ENCODE measurements at places on chromosomes 3 and 15.

DNA sequence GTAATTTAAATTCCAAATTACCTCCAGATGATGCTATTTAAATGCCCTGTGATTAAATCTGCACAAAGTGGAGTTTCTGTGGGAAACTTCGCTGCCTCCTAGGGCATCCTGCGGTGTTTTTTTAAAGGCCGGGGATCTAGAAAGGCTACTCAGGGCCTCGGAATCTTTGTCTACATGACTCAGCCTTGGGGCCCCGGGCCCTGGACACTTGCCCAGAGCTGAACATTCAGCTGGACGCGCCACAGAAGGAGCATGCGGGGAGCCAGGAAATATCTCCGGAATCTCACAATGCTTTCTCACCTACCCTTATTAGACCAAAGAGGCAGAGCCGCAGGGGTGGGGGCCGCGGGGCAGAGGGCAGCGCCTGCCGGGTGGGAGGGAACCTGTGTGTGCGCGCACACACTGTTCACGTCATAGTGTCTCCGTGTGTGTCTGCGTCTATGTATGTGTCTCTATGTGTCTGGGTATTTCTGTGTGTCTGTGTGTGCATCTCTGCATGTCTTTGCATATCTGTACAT is 145.5 kb upstream of the TPM1 start:
- DNase-seq: peak; percentile 100

DNA sequence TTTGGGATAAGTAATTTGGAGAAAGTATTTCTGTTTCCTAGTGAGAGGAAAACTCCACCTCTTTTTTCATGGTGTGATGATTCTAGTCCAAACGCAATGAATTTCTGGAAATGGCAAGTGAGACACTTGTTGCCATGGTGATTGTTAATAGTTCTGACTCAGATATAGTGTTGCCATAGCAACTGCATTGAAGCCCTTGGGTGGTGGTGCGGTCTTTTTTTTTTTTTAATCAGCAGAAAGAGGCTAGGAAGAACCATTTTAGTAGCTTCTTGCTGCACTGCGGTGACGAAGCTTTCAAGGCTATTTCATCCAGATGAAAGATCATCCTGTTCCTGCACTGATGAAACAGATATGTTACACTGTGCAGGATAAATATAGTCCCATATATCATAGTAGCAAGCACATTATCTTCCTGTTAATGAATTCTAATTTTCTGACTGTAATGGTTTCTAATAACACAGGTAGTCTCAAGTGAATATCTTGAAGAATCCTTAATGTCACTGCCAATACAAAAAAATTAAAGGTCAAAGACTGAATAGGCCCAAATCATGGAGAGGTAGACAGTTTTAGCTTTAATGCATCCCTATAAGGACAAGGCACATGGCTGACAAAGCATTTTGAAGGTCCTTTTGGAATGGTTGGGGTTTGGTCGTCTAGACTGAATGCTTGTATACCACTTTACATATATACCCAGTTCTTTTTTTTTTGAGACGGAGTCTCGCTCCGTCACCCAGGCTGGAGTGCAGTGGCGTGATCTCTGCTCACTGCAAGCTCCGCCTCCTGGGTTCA is 125.1 kb upstream of the ZBTB20 start:
- peak; percentile 97 for DNase-seq

- no peak for DNase-seq
Measured at GRCh38 chr3:128205558-128206145, 52.4 kb downstream of the EEFSEC start.

DNA sequence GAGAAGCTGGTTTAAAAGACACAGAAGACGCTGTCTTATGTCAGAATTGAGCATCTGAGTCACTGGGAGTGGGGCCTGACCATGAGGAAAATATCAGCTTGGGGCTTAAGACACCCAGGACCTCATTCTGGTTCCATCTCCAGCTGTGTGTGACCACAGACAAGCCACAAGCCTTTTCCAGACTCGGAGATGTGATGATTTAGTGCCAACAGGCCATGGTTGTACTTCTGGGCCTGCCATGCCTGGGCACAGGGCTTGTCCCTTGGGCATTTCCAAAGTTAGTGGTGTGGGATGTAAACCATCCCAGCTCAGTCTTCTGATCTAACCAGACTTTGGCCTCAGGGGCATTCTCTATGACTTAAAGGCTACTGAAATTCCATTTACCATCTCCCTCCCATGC is 269.8 kb downstream of the RYR3 start:
- DNase-seq: peak; percentile 7

DNA sequence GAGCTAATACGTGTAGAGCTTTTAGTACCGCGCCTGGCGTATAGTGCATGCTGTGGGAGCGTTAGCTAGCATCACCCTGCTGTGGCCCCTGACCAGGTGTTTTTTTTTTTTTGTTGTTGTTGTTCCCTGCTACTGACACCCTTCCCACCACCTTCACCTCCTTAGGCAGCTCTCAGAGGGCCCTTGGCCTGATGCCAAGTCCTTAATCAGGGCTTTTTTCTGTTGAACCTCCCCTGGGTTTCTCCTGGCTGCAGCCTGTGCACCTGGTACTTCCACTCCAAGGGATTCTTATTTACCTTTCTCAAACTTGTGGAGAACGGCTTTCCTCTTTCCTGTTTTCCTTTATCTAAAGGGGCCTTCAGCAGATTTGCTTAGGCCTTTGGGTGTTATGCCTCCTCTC is 53.3 kb downstream of the SLC7A14 start:
- DNase-seq: no peak

DNA sequence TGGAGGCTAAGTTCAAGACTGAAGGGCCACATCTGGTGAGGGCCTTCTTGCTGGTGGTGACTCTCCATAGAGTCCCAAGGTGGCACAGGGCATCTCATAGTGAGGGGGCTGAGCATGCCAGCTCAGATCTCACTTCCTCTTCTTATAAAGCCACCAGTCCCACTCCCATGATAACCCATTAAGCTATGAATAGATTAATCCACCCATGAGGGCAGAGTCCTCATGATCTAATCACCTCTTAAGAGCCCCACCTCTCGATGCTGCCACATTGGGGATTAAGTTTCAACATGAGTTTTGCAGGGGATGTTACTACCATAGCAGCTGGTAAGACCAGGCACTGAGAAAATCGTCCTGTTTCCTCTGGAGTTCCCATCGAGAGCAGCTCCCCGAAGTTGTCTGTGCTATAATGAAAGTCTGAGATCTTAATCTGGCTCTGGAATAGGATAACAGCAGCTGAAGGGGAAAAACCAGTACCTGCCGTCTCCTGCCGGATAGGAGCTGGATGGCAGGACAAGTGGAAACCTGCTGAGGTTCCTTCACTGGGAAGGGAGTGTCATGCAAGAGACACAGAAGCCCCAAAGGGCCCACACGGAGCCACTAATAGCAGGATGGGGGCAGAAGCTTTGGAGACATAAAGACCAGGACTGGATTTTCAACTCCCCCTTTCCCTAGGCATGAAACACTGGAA is 79.5 kb upstream of the EPHB3 start:
- DNase-seq: no peak

DNA sequence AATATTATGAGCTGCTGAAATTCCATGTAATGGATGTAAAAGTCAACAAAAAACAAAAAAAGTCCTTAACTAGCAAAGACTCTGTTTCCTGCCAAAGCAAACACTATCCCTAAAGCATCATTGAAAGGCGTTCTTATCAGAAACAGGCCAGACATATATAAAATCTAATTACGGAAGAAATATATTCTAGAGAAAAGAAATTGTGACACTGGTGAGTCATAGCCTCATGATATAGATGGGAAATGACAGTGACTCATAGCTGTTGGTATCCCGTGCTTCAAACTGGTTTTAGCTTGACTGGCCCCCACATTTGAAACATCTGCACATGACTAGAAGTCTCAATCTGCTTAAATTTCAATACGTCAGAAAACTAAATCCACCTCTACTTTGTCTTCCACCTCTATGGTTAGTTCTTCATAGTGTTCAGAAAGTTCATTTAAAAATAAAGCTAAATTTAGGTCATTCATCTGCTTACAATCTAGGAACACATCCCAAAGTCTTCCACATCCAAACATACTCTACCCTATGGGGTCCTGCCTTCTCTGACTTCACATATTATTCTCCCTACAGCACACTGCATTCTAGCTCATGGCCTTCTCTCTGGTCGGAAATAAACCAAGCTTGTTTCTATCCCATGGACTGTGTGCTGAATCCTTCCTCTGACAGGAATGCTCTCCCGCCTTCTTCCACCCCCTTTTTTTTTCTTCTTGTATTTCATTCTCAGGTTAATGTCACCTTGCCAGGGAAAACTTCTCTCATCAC is 456.3 kb upstream of the ARRDC4 start:
- DNase-seq: no peak

DNA sequence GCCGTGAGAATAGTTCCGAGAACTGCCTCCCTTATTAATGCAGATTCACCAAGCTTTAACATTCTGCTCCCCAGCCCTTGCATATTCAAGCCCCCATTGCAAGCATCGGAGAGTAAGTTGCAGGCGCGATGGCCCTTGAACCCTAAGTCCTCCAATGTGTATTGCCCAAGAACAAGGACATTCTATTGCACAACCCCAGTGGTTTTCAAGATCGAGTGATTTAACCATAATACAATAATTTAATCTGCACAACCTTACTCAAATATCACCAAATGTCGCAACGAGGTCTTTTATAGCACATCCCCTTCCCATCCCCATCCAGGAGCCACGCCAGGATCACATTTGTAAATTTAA is 21.7 kb upstream of the PLXND1 start:
- DNase-seq: no peak
